Mesenchymal stem cell (in vitro differentiated cells and primary cell): ENCODE measurements at places on chromosomes 3 and 15.

GRCh38 chr3:14435175-14436014, 33.0 kb downstream of the SLC6A6 start:
- no peak for DNase-seq

DNA sequence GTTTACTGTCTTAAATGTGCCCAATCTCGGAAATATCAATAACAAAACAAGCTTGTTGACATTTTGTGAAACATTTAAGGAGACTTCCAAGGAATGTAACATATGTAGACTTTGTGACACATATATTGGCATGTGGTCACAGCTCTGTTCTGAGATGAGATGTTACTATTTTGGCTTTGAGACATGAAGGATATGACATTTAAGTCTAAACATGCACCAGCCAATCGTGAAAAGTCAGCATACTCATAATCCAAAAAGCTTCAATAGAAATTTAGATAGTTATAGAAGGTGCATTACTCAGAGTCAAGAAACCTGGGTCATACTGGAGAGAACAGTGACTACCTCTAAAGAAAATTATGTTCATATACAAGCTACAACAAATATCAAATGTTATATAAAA, 13.4 kb downstream of the COMMD2 start:
- no peak for DNase-seq

- DNase-seq, result no peak
Measured at GRCh38 chr3:14510838-14511622, 29.1 kb downstream of the GRIP2 start.

GRCh38 chr3:196360586-196360985, 22.4 kb upstream of the TM4SF19 start:
- no peak for DNase-seq

DNA sequence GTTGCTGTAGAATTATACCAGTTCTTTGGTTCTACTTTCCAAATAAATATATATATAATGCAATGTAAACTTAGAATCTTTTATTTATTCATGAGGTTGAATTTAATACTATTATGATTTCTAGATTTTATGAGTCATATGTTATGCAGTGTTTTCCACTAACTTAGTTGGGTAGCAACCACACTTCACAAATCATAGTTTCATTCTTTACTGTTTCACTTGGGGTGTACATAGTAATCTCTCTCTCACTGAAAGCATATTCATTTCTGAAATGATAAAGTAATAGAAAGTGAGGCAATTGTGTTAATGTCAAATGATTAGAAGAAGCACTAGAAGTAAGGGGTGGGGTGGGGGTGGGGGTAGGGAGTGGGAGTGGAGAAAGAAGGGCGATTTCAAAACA, 52.6 kb downstream of the IQCH start:
- no peak for DNase-seq

GRCh38 chr3:16239780-16240179, 25.0 kb downstream of the DPH3 start:
- DNase-seq, result peak; percentile 76

GRCh38 chr15:77243716-77244401, 172.9 kb upstream of the TSPAN3 start:
- DNase-seq, result no peak

- no peak for DNase-seq
Measured at GRCh38 chr3:129505341-129505740, 23.1 kb upstream of the RHO start.

- peak; percentile 95 for DNase-seq
Measured at GRCh38 chr15:40999190-40999589, 45.9 kb downstream of the CHAC1 start.

DNA sequence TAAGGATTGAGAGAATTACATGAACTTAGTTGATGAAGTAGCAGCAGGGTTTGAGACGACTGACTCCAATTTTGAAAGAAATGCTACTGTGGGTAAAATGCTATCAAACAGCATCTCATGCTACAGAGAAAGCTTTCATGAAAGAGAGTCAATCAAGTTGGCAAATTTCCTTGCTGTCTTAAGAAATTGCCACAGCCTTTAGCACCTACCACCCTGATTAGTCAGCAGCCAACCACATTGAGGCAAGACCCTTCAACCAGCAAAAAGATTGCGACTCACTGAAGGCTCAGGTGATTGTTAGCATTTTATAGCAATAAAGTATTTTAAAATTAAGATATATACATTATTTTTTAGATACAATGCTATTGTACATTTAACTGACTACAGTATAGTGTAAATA, 80.9 kb downstream of the RAP2B start:
- DNase-seq, result no peak

DNA sequence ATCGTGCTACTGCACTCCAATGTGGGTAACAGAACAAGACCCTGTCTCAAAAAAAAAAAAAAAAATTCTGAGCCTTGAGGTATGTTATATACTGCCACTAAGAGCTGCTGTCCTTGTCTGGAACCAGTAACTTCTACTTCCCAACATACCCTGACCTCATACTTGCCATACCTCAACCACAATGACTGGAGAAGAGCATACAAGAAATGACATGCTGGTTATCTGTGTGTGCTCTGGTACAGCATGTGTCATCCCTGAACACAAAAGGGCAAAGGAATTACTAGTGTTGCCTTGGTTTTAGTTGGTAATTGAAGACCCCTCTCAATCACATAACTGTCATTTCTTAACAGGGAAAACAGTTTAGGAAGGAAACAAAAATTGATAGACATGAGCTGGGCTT, 54.5 kb downstream of the MRPS25 start:
- no peak for DNase-seq

DNA sequence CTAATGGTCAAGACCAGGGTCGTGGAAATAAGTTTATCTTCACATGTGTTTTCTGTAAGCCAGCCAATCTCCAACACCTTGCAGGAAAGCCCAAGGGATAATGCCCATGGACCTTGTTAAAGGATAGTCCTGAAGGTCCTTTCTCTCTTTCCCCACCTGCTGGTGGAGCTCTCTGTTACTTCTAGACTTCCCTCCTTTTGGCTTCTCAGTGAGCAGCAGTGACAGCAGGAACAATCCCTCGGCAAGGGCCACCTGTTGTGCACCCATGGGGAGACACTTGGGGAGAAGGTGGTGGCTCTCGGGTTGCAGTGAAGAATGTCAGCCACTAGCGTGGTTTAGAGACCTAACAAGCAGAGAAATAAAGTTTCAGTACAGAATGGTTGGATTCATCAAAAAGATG, 84.0 kb upstream of the OSBPL11 start:
- DNase-seq, result no peak

DNA sequence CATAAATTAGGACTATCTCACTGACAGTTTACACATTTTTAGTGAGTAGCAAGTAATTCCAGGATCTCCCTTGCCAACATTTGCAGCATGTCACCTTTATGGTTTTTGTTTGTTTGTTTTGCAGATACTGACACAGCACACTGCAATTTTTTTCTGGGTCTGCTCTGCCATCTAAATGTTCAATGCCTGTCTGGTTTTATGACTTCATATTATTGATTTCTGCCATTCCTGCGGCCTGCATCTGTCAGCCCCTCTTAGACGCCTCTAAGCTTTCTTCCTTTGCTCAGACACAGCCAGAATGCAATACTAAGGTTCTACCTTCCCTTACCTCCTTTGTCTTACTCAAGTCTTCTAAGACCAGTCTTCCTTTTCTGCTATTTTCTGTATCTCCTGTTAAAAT, 321.2 kb upstream of the AZI2 start:
- no peak for DNase-seq

- no peak for DNase-seq
Measured at GRCh38 chr15:72222393-72222792, 8.6 kb downstream of the PKM start.

DNA sequence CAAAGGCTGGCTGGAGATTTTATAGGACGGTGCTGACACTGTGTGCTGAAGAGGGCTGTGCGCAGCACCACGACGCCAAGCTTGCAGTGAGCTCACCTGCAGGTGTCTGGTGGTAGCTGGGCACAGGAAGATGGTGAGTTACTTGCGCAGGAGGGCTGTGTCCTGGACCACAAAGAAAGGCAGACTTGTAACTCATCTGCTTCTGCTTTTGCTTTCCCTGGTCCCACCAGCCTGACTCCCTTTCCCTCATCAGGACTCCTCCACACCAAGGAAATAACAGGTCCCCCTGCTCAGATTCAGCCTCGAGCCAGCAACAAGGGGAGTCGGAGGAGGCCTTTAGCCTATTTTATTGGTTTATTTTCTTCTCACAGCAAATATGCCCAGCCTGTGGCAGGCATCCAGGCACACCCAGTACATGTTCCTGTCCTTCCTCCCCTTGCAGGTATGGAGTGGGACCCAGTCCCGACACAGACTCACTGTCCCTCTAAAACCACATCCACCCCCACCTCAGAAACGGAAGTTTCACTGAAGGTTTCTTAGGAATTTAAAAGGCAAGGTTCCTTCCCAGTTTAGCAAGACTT, 35.6 kb upstream of the FLNB start:
- DNase-seq, result no peak

DNA sequence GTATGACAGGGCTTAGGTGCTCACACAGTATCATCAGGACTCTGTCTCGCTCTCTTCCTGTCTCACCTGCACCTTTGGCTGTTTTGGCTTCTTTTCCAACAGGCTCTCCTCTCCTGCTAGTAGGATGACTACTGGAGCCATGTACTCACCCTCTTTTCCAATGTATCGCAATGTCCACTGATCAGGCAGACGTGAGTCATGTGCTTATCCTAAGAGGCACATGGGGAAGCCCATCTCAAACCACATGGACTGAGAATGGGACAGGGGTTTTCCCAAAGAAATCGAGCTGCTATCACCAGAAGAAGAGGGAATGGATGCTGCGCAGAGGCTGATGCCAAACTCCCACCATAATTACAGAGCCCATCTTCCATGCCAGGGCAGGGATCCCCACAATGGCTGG, 180.6 kb downstream of the IL5RA start:
- peak; percentile 24 for DNase-seq

GRCh38 chr3:146218880-146219866, 31.7 kb downstream of the PLSCR4 start:
- DNase-seq, result peak; percentile 36
